T-helper 9 cell (primary cell): ENCODE measurements at places on chromosomes 5 and 9.

DNA sequence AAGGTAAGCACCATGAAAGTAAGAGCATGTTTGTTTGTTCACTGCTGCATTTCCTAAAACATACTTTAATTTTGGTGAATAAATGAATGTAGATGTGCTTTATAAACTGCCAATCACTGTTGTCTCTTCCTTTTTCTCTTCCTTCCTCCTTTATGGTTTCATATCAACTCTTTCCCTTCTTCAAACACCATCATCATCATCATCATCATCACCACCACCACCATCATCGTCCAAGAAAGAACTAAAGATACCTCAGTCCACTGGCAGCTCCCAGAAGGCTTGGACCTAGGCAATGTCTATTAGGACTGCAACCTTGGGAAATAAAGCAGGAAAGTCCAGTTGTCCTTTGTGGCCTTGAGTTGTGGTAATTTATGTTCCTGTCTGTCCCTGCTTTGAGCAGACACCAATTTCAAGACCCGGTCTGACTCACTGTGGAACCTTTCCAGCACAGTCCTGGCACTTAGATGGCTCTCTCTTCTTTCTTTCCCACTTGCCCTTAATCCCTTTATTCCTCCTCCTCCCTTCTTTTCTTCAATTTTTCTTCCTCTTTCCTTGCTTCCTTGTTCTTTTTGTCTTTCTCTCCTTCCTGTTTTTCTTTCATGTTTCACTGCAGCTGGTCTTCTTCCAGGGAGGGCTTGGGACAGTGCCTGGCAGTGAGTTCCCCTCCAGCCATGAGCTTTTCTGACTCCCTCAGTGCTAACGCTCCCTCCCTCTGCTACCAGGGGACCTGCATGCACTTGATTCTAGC, 99.3 kb downstream of the ANGPTL2 start:
- DNase-seq = no peak

GRCh38 chr9:70228118-70228517, 30.7 kb upstream of the SMC5 start:
- DNase-seq = no peak

DNA sequence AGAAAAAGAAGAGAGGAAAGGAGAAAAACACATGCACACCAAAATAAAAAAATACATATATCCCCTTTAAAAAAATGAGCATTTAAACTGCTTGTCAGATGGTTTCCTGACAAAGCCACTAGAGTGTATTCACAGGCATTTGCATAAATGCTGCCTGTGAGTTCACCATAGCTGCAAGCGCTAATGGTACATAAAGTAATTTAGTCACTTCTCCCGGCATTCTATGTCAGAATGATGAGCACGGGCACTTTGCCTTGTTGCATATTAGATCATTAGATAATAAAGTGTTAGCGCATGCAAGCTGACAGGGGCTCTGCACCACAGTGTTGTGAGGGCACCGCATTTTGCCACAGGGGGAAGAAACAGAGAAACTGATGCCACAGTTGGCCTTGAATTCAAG, 280.6 kb downstream of the EBF1 start:
- no peak for DNase-seq

DNA sequence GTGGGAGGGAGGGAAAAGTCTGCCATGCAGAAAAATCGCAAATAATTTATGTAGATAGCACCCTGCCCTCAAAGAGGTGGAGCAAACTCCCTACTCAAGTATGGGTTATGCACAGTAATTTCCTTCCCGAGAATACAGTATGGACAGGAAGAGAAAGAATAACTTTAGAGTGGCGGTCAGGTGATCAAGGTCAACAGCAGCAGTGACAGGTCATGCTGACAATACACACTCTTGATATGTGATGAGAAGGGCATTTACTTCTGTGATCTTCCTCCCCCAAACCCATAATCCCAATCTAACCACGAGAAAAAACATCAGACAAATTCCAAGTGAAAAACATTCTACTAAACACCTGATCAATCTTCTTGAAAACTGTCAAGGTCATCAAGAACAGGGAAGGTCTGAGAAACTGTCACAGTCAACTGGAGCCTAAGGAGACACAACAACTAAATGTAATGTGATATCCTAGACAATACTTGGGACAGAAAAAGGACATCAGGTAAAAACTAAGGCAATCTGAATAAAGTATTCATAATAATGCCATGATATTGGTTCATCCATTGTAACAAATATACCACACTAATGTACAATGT, 11.7 kb downstream of the BICD2 start:
- no peak for DNase-seq

- DNase-seq = no peak
These were observed 187.8 kb downstream of the GNAQ start for GRCh38 chr9:77843871-77844155.

GRCh38 chr5:16924206-16924605, 11.9 kb downstream of the MYO10 start:
- no peak for DNase-seq

GRCh38 chr5:137220523-137220927, 278.6 kb downstream of the SPOCK1 start:
- DNase-seq = no peak

GRCh38 chr9:113621309-113621791, 157.8 kb downstream of the RGS3 start:
- no peak for DNase-seq

- DNase-seq = no peak
These were observed 176.2 kb downstream of the SMC2 start for GRCh38 chr9:104269996-104270963.

DNA sequence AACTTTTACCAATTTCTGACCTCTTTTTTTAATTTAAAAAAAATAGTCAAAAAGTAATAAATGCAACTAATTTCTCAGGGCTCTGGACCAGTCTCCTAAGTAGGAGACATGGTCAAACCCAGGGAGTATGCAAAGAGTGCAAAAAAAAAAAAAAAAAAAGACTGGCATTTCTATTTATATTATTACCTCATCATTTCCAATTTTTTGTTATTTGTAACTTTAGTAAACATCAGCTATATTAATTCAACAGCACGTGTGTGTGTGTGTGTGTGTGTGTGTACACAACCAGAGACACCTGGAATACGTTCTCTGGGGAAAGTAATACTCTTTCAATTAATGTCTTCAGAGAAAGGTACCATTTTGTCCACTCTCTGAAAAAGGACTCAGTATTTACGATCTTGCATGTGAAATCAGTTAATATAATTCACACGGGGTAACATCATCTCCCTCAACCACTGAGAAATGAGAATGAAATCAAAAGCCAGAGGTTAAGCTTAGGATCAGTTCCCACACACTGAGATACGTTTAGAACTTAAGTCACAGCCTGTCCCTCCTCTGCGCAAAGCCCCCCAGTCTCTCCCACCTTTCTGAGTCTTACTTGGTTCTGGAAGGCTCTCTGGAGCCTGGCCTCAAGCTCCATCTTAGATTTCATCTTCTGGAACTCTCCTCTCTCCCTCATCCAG, 21.9 kb downstream of the ZNF608 start:
- DNase-seq = no peak

- DNase-seq = no peak
These were observed 139.9 kb upstream of the ACOT12 start for GRCh38 chr5:81533629-81534405.

GRCh38 chr5:10499776-10500175, 58.1 kb downstream of the ROPN1L start:
- DNase-seq = no peak

DNA sequence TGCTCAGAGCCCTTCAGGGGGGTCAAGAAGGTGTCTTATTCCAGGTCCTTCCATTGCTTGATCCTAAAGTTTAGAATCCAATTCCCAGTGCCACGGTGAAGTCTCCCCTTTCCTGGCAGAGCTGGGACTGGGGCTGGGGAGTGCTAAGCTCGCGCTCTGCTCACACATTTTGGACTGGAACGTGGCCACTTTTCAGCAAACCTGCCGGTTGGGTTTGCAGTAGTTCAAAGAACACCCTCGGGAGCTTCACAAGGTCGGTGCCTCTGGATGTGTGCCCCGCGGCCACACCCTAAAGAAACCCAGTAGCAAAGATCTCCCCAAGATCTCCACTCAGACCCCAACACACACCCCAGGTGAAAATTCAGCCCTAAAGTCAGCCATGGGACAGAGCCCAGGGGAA, at the start of gene C9orf152:
TSS of gene C9orf152 (minus strand) at position 129 of the 400 bp plus-strand sequence. CDS start 580 bp downstream, outside the sequence.
- no peak for DNase-seq

GRCh38 chr9:126204197-126204596, 122.4 kb upstream of the MVB12B start:
- no peak for DNase-seq

DNA sequence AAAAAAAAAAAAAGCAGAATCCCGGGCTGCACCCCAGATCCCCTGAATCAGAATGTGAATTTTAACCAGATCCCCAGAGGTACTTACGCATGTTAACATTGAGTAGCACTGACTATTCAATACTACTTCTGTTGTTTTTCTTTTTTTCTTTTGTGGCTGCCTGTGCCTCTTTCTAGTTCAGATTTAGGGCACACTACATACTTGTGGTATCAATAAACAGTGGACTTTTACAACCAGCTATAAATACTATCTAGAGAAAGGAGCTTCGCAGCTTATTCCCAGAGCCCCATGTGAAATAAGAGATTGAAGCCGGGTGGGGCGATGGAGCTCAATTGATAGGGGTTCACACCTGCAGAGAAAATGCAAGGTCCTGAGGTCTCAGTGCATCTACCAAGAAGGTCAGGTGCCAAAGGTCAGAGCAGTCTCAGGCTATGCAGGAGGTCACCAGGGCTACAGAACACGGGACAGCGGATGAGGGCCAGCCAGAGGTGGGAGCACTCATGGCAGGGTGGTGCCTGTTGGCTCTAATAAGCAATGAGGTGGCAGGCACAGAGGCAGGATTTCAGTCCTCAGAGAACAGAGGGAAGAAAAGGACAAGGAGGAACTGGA, 22.3 kb downstream of the WWC1 start:
- no peak for DNase-seq

- no peak for DNase-seq
These were observed 41.3 kb downstream of the RAPGEF1 start for GRCh38 chr9:131698618-131698985.
